ENCODE measurements at places on chromosomes 5 and 9.

GRCh38 chr9:127273326-127273725, 8.8 kb downstream of the GARNL3 start:
- DNase-seq = no peak

- DNase-seq = no peak
These were observed 7.4 kb upstream of the GAPVD1 start for GRCh38 chr9:125254231-125254630.

- no peak for DNase-seq
These were observed 16.1 kb upstream of the LNPEP start for GRCh38 chr5:96919754-96920197.

GRCh38 chr5:56574778-56575177, 240.6 kb upstream of the MAP3K1 start:
- DNase-seq = no peak

- DNase-seq = no peak
These were observed 30.4 kb downstream of the RUSC2 start for GRCh38 chr9:35520364-35520710.

GRCh38 chr9:114930056-114930812, at the start of gene TNFSF8:
Gene TNFSF8 (minus strand): TSS chr9:114930591. CDS start chr9:114930303, 288 bp downstream.
- DNase-seq = peak; percentile 86

DNA sequence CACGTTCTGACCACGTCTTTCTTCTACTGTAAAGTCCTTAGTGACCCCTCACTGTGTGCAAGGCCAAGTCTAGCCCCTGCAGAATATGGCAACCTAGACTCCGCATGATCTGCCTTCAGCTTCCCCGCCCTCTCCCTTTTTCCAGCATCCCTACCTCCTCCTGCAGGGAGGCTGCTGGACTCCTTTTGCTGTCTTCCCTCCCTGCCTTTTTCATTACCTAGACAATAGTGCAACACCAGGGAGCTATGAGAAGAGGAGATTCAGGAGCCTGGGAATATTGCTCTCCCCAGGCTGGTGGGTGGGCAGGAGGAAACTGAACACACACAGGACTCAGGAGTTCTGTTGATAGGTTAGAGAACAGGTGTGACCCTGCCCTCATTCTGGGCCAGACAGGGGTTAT, 33.1 kb upstream of the LARP1 start:
- no peak for DNase-seq

DNA sequence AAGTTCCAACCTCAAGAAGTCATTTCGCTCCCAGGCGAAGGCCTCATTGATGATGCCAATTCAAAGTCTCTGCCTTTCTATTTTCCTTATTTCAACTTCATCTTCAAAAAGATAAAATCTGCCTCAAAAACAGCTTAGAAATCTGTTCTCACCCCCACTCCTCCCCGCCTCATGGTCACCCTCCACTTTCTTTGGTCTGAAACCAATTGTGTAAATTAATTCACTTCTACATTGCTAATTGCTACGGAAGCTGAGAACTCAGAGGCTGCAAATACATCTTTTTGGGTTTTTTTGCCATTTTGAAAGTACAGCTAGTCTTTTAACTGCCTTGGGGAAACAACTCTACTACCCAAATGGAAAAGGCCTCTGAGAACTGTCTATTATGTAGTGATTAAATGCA, 350.0 kb upstream of the SLC24A2 start:
- no peak for DNase-seq

DNA sequence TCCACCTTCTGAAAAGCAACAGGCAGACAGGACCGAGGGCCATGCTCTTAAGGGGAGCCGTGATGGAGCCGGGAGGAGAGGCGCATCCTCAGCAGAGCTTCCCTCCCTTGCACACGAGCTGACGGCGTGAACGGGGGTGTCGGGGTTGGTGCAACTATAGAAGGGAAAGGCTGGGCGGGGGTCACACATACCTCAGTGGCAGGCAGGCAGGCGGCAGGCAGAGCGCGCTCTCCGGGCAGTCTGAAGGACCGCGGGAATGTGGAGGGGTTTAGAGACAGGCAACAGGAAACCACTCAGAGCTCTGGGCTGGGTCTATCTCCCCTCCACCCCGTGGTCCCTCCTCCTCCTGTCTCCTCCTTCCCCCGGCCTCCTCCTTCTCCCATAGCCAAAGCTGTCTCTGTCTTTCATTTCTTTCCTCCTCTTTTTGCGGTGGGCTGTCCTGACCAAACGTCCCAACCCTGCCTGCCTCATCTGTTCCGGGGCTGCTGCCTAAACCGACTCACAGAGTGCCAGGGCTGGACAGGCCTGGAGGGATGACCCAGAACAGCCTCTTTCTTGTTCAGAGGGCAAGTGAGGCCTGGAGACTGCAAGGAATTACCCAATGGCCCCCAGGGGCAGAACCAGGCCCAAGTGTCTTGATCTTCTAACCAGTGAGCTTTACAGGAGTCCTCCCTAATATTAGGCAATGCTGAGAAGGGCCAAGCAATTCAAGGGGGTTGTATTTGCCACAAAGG, at the start of gene SPARC:
SPARC (minus strand) TSS at position 242 of the 734 bp plus-strand sequence. CDS start 10,727 bp downstream, outside the sequence.
- no peak for DNase-seq

DNA sequence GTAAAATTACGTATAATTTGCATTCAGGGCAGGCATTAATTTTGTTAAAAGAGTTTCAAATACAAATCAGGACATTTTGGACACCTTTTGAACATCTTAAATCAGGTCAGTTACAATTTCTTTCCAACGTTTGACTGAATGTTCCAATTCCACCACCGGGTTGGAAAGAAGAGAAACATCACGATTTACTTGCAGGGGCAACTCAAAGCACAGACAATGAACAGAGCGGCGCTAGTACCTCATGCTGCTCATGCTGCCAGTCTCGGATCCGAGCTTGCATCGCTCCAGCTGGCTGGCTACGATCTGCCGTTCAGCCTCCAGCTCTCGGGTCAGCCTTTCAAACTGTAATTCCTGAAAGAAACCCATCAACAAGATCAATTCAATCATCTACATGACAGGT, 339.5 kb downstream of the CTNND2 start:
- no peak for DNase-seq

DNA sequence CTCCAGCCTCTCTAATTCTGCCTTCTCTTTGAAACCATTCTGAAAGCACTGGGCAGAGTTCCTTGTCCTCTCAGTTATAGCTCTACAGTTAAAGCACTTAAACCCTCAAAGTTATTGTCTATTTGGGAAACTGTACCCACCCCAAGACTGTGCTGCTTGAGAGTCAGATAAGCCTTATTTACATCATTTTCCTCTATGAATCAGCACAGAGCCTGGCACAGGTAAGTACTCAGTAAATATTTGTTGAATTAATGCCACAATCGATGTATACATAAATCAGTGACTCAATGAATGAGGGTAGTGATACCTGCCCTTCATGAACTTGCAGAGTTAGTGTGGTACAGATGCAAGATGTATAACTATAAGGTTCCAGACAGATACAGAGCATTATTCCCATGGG, 549.4 kb upstream of the KLF4 start:
- DNase-seq = no peak

- DNase-seq = no peak
These were observed 428.7 kb downstream of the ISL1 start for GRCh38 chr5:51811883-51812471.

- DNase-seq = no peak
These were observed 90.0 kb downstream of the ANXA2R start for GRCh38 chr5:42950116-42950455.

All from CD4-positive, alpha-beta T cell treated with Interleukin-15 for 4 hours (primary cell).